ENCODE measurements at places on chromosomes 7 and 10. TPM values are rescaled to one million over a fixed set of nuclear protein-coding genes. Genes with fewer than 3 reads are reported as not detected.

The ENTPD1 gene
- total RNA-seq, result 110 TPM

The IQCE gene
- 12.0 TPM for total RNA-seq

The PON1 gene
- not detected for total RNA-seq

The HOXA7 gene
- 9.3 TPM for total RNA-seq

DNA sequence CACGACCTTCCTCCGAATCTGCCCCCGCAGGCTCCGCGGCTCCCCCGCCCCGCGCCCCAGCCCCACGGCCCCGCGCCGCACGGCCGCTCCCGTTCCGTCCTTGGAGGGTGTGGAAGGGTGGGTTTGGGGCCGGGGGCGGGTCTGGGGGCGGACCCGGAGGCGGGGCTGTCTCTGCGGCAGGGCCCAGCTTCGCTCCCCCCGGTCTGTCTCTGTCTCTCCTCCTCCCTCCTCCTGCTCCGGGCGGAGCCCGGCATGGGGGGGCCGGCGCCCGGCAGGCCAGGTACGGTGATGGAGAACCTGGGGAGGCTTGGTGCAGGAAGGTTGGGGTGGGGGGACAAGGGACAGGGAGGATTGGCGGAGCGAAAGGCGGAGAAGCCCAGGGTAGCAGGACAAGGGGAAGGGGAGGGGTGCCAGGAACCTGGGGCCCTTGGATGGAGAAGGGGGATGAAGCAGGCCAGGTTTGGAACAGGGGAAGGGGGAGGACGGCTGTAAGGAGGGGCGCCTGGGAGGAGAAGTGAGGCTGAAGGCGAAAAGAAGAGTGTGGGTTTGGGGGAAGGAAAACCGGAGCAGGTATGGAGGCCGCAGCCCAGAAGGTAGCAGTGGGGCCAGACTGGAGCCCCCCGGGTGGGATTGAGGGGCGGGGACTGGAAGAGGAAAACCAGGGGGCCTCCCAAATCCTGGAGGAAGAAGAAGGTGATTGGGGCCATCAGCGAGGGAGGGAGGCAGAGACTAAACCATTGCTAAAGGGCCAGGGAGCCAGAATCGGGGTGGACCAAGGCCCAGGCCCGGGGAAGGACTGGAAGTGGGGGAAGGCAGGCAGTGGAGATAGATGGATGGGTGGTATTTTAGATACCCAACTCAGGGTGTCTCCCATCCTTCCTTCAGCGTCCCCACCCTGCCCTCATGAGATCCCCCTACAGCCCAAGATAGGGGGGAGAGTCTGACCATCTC, at the start of gene NYAP1:
TSS of gene NYAP1 (plus strand) at position 206 of the 951 bp plus-strand sequence. CDS start 1,385 bp downstream, outside the sequence.
- peak; percentile 82 for DNase-seq

DNA sequence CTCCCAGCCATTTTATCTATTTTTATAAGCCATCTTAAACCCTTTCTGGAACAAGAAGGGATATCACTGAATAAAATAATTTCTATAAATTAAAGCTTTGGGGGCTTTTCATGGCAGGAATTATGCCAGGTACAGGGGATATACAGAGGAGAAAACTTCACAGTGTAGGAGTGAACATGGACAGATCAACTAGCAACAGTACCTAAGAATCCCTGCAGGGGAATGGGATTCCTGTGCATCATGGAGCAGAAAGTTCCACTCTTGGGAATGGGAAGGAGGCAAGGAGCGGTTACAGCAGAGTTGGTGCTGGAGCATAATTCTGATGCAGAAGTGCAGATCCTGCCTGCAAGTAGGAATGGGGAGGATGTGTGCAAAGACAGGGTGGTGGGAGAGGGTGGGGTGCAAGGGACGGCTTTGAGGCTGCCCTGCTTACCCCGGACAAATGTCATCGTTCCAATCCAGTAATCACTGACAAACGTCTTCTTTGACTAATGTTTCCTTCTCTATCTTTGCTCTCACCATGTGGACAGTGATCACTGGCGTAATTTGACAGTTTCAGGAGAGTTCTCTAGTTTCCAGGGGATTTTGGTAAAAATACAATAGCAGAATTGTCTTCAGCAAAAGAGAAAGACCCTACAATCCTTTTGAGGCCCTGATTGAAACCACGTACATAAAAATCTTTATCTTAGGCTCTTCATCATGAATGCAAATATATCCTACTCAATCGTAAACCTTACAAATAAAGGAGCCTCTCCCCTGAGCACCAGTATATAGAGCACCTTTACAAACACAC, 196.7 kb downstream of the HECW1 start:
- no peak for DNase-seq

DNA sequence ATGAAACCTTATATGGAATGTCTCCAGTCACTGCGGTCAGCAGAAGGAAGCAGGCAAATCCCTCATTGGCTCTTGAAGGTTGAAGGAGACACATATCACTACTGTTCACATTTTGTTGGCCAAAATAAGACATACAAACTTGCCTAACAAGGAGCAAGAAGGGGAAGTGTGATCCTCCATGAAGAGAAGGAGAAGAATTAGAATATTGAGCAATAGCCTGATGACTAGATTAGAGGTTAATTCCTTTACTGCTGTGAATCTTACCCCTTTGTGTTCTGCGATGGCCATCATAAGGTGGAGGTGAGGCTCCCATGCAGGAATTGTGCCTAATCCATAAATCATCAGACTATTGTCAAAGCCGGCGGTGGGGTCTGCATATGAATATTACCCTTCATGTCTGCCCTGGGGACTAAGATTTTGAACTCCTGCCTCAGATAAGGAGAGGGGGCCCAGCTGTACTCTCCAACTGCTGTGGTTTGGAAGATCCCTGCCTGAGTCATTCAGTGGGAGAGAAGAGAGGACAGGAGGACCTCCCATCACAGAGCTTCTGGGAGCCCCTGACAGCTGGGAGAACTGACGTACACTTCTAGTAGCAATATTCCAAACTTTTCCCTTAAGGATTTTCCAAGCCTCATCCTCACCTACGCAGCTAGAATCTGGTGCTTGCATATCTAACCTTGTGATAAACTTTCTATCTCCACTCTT, 398.5 kb downstream of the REEP3 start:
- DNase-seq, result no peak

- no peak for DNase-seq
These were observed 3.2 kb upstream of the FGFR2 start for GRCh38 chr10:121601458-121601857.

- no peak for DNase-seq
These were observed 51.0 kb downstream of the ATXN7L1 start for GRCh38 chr7:105825371-105825770.

DNA sequence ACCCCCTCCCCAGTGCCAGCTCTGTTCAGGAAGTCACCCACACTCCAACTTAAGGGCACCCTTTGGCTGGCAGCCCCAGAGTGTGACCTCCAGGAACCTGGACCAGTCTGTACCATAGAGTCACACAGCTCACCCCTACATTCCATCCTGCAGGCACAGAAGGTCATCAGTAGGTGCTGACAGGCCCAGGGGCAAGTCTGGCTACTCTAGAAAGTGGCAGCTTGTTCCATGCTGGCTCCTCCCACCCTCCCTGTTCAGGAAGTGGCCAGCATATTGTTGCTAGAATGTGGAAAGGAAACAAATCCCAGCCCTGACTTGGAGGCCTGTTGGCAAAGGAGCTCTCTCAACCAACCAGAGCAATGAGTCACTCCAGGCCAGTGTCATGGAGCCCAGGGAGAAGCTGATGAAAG, 3.2 kb upstream of the NCOA4 start:
- DNase-seq, result no peak

The TSPAN12 gene
- 14.3 TPM for total RNA-seq

The WIPF3 gene
- total RNA-seq, result 2.4 TPM

- DNase-seq, result no peak
These were observed 105.6 kb upstream of the GPR26 start for GRCh38 chr10:123560301-123561140.

DNA sequence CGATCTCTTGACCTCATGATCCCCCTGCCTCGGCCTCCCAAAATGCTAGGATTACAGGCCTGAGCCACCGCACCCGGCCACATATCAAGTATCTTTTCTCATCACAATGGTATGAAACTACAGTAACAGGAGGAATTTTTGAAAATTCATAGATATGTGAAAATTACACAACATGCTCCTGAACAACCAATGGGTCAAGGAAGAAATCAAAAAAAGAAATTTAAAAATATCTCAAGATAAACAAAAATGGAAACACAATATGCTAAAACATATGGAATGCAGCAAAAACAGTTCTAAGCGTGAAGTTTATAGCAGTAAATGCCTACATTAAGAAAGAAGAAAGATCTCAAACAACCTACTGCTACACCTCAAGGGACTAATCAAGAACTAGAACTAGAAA, 59.8 kb upstream of the ADAM12 start:
- DNase-seq, result no peak

The UPP1 gene
- total RNA-seq, result 30.4 TPM

DNA sequence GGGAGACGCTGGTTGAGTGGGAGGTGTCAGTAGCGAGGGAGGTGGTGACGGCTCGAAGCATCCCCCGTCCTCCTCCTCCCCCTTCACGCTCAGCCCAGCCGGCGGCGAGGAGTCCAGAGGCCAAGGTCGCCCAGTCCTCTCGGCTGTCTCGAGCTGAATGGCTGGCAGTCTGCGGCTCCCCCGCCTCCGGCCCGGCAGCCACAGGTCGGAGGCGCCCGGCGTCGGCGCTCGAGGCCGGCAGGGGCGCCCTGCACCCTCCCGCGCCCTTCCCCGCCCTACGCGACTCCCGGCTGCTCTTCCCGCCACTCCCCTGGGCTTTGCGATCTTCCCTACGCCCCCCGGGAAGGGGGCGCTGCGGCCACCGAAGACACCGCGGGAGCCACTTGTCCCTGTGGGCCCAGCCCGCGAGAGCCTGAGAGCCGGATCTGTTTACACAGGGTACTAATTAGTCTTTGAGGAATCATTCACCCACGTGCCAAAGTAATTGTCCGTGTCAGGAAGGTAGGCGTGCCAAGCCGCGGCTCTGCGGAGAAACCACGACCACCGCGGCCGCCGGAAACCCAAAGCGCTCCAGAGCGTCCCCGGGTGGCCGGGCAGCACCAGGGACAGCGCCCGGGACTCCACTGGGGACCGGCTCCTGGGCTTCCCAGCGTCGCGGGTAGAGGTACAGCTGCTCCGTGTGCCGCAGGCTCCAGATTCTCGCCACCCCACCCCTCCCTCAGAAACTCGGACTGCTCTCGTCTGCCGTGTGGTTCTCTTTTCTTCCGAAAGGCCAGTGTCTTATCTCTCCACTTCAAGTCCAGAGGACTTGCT, at the start of gene NXPH1:
TSS of gene NXPH1 (plus strand) at position 133 of the 813 bp plus-strand sequence.
- DNase-seq, result no peak

DNA sequence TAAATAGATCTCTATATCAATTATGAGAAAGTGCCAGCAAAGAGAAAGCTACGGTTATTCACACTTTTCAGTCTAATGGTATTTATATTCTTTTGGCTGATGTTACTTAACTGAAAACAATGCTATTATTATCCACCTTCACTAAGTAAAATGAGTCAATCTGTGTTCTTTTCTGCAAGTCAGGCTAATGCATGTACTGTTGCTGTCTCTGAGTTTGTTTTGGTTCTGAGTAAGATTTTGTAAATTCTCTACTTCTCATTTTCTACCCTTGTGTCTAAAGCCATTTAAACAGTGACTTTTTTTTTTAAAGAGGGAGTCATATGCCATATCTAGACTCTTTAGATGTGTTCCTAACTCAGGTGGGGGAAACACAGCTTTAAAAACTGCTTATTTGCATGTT, 7.5 kb downstream of the VWC2 start:
- DNase-seq, result no peak

DNA sequence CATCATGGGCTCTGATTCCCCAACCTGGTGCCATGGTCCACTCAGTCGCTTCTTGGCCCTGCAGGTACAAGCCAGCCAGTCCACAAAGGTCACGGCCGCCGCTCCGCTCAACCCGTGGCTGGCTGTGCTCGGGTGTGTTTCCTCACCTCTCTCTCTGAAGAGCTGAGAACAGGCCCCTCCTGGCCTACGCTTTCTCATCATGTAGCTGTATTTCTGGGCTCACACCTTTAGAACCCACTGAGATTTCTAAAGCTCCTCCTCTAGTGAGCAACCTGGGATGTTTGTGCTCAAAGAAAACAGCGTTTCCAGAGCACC, 30.2 kb downstream of the PTPRN2 start:
- no peak for DNase-seq

GRCh38 chr7:155594163-155594732, 47.9 kb upstream of the CNPY1 start:
- DNase-seq, result no peak

DNA sequence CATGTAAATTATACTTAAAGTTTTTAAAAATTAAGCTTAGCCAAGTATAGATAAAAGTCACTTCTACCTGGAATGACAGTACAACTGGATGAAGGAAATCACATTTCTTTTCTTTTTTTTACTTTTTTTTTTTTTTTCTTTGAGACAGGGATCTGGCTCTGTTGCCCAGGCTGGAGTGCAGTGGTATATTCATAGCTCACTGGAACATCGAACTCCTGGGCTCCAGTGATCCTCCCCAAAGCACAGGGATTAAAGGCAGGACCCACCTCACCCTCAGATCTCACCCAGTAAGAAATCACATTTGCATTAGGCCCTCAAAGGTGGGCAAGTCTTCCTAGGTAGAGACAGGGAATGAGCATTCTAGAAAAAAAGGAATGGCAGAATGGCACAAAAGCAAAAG, 69.5 kb upstream of the C1GALT1 start:
- no peak for DNase-seq

DNA sequence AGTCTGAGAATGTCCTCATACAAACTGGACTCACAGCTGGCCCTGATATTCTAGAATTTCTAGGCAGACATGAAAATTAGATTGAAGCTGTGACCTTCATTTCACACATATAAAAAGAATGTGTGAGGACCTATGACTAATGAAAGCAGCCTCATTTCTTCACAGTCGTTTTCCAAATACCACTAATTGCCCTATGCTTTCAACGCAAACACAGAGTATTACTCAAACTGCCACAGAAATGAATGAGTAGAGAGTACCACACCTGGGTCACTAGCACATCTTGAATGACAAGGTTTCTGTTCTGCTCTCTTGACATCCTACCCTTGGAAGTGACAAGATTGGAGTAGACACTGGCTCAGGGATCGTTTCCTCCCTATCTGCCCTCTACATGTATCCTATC, 142.4 kb downstream of the C1GALT1 start:
- DNase-seq, result no peak

The ADCYAP1R1 gene
- total RNA-seq, result 6.1 TPM

DNA sequence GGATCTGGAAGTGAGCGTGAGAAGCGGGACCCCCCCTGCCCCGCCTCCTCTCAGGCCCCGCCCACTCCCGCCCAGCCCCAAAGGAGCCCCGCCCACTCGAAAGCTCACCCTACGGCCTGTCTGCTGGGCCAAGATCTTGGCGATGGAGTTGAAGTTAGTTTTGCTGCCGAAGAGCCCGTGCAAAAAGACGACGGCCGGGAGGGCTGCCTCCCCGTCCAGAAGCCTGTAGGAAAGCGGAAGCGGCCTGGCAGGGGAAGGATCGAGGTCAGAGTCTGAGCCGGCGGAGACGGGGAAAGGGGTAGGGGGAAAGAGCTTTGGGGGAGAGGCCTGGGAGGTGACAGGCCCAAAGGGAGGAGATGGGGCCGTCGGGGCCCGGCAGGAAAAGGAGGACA, 386 bp downstream of the ABHD11 start:
- peak; percentile 89 for DNase-seq

The TUBB8 gene
- total RNA-seq, result not detected

DNA sequence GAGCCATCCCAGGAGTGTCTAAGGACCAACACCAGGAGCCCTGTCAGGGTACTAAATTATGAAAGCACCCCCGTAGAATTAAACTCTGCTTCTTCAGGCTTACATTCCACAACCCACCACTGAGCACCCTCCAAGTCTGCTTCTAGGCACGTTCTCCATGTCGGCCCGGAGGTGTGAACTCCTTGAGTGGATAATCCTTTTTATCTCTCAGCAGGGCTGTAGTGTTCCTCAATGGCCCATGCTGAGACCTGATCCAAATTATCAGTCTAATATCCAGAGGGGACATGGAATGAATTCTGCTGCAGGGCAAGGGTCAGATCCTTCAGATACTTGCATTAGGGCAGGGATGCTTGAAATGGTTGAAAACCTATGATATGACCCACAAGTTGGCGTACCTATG, 55.9 kb upstream of the TARP start:
- no peak for DNase-seq

The GNGT1 gene
- total RNA-seq, result not detected
